Activated CD4-positive, alpha-beta T cell treated with anti-CD3 and anti-CD28 coated beads for 24 hours (primary cell): ENCODE measurements at places on chromosomes 6 and 20.

DNA sequence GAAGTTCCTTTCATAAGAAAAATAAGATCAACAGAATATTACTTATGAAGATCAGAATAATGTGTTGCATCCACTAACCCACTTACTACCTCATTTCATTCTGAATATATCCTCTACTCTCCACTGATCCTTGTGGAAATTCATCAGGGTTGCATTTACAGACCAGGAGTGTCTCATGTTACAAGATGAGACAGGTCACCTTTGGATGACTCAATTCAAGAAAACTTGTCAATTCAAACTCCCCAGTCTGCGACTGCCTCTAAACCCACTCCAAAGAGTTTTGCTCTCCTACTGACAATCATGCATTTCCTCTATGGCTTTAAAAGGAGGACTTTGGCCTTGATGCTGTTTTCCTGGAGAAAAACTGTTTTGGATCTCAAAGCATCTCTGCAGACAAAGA, 68.4 kb downstream of the ID4 start:
- no peak for DNase-seq

DNA sequence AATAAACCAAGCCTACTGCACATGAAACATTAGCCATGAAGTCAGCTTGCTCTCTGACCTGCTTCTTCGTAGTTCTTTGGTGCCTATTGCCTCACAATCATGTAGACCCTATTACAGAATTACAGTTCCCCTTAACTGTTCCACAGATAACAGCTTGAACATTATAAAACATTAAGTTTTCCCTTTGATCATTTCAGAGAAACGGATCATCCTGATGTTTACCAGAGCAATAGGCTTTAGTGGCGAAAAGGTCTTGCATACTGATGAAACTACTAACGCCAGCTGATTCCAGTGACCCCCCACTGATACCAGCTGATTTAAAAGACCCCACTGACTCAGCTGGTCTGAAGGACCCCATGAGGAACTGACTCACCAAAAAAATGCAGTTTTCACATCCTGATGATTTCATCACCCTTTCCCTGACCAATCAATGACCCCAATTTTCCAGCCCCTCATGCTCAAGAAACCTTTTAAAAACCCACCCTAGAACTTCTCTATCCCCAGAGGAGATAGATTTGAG, 39.4 kb upstream of the MLIP start:
- DNase-seq: no peak

- DNase-seq: no peak
Measured at GRCh38 chr20:62061851-62062423, 3.7 kb downstream of the TAF4 start.

GRCh38 chr20:48763216-48763914, 64.4 kb downstream of the PREX1 start:
- no peak for DNase-seq

GRCh38 chr6:49415358-49415757, 47.7 kb downstream of the MMUT start:
- DNase-seq: no peak

DNA sequence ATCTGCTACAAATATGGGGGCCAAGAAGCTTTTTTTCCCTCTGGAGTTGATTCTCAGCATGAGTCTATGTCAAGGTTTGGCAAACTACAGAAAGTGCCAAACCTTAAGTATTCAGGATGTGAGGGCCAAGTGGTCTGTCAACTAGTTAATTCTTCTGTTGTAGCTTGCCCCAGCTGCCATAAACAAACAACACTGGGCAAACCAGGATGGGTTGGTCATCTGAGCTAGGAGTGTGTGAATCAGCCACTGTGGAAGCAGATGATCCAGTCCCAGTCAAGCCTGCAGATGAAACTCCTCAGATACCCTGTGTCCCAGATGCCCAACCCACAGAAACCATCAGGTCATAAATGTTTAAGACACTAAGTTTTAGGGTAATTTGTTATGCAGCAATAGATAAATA, 103.0 kb upstream of the MOCS1 start:
- DNase-seq: no peak

DNA sequence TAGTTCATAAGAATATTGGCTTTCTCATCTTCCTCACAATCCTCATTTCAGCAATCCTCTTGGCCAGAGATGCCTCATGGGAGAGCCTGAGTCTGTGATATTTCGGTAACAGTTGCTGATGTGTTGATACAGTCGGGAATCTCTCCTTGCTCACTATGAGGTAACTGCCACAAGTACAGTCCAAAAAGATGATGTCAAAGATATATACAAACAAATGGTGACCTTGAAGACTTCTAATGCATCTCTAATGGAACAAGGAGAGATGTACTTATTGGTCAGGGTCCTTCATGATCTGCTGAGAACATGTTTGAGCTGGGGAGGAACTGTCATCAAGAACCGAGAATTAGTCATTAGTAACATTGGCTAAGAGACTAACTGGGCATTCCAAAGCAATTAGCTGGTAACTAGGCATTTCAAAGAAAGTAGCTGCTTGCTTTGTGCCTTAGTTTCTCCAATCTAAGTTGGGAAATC, 56.1 kb downstream of the FILIP1 start:
- DNase-seq: no peak

DNA sequence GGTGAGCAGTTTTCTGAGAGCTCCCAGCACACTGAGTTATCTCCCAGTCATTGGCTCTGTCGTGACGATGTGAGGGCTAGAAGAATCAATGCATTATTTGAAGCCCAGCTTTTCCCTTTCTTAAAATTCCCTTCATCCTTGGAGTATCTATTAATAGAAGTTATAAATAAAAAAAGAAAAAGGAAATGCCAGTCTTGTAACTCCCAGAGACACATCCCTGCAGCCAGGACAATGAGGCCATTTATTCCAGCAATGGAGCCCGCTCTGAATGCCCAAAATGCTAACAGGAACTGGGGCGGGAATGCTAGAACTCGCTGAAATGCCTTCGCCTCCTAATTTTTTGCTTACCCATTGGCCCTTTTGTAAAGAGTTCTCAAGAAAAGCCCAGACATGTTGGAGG, 305.8 kb downstream of the TFAP2C start:
- DNase-seq: no peak

DNA sequence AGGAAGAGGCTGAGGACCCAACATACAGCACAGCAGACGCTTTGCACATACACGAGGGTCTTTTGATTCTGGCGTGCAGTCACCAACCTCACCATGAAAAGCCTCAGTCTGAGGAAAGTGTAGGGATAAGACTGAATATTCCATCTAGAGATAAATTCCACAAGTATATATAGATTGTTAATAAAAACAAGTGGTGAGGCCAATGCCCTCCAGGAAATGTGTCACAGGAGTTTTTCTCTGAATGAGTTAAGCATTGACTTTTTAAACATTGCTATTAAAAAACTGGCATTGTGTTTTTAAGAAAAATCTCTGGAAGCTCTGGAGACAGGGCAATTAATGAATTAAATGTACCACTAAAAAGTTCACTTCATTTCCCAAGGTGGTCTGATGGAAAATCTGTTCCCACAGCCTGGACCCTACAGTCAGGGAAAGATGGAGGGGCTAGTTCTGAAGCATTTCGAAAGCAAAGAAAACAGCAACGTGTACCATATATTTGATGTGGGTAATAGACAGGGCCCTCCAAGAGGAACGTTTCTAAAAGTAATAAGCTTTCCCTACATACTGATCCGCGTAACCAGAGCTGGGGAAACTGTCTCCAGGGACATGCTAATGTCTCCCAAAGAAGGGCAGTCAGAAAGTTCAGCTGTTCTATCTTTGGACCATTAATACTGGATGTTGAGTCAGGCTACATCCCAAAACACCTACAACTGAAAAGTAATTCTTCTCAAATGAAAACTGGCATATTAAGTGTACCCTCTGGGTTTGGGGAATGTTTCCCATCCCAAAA, 301.1 kb downstream of the FOXC1 start:
- no peak for DNase-seq

GRCh38 chr6:78594668-78595066, 272.7 kb upstream of the IRAK1BP1 start:
- DNase-seq: no peak

DNA sequence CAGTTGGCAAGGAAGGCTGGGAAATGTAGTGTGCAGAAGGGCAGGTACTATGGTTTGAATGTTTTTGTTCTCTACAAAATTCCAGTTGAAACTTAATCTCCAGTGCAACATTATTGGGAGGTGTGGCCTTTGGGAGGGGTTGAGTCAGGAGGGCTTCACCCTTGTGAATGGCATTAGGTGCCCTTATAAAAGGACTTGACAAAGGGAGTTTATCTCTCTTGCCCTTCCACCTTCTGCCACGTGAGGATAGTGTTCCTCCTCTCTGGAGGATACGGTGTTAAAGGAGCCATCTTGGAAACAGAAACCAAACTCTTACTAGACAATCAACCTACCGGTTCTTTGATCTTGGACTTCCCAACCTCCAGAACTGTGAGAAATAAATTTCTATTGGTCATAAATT, 82.2 kb upstream of the LRFN2 start:
- no peak for DNase-seq

- no peak for DNase-seq
Measured at GRCh38 chr20:15378151-15378550, 1040.7 kb upstream of the FLRT3 start.

DNA sequence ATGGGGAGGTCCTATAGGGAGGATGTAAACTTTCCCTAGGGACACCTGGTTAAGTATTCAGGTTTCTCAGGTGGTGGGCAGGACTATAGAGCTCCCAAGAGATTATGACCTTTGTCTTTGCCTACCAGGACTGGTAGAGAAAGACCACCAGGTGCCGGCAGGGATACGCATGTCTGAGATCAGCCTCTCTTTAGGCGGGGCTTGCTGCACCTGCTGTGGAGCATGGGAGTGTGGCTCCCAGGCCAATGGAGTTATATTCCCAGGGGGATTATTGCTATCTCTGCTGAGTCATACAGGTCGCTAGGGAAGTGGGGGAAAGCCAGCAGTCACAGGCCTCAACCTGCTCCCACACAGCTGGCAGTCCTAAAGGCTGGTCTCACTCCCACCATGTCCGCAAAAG, 280.5 kb upstream of the MMS22L start:
- DNase-seq: no peak

GRCh38 chr20:2890742-2891141, 17.5 kb downstream of the PTPRA start:
- DNase-seq: no peak

DNA sequence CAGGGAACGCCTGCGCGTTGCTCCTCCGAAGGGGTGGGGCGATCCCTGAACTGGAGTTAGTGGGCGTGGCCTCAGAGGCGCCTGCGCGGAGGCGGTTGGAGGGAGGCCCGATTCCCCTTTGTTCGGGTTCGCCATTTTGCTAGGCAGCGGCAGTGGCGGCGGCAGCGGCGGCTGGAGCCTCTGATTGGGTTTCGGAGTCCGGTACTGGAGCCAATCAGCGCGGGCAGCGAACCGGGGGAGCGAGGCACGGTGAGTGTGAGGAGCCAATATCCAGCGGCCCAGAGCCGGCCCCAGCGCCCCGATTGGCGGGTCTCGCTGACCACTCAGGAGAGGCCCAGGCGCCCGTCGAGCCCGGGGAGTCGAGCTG, at the start of gene NFYA:
NFYA (plus strand) TSS at position 139 of the 367 bp plus-strand sequence. CDS start 6,116 bp downstream, outside the sequence.
- DNase-seq: peak; percentile 99

DNA sequence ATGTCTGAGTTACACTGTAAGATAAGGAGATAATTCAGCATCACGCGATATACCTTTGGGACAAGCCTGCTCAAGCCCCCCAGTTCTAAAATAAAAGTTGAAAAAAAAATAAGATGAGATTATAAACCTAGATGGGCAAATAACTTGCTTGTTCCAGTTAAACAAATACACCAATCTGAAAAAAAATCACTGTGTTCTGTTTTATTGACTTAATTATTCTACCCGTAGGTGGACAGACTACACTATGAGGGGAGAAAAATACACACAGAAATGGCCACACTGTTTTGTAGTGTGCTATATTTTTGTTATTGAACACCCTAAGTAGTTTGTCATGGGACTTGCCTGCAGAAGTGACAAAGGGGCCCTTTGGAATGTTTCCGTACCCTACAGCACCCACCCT, 70.9 kb downstream of the CRYBG1 start:
- DNase-seq: no peak

DNA sequence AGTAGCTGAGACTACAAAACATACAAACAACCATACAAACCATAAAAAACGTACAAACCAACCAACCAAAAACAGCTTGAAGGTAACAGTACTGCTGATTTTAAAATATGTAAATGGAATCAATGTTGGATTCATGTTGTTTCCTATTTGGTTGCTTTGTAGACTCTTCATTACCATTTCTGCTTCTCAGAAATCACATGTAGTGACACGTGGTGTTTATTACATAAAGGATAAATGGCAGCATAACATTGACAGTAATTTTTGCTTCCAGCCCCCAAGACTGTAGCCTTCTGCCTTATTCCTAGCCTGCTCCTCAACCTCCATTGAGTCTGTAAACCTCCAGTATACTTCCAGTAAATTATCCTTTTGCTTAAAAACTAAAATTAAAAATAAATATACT, 73.3 kb downstream of the KLHL32 start:
- no peak for DNase-seq

DNA sequence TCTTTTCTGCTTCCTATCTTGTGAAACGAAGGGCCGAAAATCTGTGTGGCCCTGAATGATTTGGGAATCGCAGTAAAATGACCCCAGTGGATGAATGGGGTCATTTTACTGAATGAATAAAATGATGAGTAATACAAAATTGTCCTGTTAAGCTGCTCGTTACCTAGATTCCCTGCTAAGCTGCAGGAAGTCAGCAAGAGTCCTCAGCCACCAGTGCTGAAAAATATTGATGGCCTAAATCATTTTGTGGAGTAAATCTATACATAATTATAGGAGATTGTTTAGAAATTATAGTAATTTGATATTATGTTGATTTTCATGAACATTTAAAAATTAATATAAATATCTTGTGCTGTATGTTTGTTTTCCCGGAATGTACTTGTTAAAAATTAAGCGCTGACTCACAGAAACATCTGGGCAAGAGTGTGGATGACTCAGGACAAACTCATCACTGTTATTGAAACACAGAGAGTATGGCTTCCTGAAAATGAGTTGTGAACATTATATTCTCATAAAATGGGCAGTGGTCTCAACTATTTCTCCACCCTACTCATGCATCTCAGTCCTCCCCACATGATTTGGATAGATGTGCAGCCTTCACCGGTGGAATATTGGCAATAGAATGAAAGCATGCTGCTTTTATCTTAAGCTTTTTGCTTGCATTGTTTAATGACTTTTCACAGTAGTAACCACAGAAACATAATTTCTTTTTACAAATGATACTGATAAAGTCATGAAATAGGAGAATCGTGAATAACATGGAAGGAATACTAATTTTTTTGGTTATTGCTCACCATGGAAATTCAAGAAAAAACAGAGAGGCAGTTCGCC, 36.2 kb upstream of the RGS17 start:
- DNase-seq: no peak

GRCh38 chr20:20697325-20697845, 15.1 kb downstream of the RALGAPA2 start:
- no peak for DNase-seq

DNA sequence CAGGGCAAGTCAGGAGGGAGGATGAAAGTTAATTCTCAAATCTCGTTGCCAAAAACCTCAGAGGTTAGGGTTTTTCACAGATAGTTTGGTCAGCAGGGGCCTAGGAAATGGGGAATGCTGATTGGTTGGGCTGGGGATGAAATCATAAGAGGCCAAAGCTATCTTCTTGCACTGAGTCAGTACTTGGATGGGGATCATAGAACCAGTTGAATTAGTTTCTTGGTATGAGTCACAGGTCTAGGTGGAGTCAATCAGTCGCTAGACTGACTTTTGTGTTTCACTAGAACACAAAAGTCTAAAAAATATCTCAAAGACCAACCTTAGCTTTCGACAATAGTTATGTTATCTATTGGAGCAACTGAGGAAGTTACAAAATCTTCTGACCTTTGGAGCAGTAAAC, 368.5 kb downstream of the TBC1D32 start:
- no peak for DNase-seq
